ENCODE measurements at places on chromosomes 3 and 15.
A peak's percentile ranks its signal among the peaks of the same experiment; 100 is the strongest.

DNA sequence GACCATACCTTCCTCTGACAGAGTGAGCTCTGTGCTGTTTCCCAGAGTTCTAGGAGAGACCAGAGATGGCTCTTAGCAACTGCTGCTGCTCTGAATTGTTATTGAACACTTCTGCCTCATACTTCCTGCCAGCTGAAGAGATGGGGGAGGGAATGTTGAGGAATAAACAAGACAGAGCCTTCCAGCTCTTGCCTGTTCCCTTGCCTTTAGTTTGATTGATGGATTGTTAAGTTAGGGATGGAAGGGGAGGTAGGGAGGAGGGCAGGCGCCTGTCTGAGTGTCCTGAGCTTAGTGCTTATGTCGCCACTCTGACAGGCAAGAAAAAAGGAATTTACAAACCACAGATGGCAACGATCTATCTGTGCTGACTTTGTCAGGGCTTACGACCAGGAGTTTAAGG is 42.8 kb downstream of the ZNF609 start:
- DNase-seq: no peak

DNA sequence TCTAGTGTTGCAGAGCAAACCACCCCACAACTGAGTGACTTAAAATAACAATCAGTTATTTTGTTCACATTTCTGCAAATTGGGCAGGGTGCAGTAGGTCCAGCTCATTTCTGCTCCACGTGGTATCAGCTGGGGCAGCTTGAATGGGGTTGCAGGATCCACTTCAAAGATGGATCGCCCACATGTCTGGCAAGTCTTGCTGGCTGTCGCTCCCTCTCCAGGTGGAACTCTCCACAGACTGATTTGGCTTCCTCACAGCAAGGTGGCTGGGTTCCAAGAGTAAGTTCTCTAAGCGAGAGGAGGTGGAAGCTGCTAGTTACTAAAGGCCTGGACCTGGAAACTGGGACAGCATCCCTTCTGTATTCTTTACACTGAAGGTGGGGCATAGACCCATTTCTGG is 213.3 kb downstream of the SLC9A9 start:
- no peak for DNase-seq

DNA sequence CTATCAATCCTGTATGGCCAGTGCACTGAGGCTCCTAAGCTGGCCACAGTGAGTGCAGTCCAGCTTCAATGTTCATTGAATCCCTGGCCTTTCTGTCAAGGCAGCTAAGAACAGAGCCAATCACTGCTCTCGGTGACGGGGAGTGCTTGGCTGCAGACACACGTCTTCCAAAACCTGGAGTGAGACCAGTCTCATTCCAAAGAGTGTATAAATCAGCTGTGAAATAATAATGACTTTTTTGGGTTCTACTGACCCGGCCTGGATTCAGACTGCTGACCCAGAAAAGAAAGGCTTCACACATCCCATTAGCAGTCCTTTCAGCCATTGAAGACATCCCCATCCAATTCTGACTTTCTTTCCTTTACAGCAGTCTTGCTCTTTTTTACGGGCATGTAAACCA is 665.5 kb downstream of the GBE1 start:
- DNase-seq: no peak

DNA sequence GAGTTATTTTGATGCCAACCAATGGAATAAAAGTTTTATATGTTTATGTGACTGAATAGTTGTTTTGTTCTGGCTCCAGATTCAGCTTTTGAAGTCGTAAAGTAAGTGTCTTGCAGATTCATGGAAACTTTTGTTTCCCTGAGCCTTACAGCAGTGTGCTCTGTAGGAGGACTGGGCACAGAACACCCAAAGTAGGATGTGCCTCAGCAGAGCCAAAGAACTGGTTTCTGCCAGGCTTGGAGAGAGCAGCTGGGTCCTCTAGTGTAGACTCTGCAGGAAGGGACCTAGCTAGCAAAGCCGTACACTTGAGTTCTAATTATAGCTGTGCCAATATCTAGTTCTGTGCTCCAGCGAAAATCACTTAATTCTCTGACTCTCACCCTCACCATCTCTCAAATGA is 261.2 kb upstream of the DNAJC19 start:
- DNase-seq: no peak

GRCh38 chr15:76011627-76012551 is at the start of gene NRG4:
Gene NRG4, minus strand, starts transcription at chr15:76012424. Its CDS starts 1,194 bp downstream, at chr15:76011230.
- peak; percentile 73 for DNase-seq

- DNase-seq: no peak
These were observed 217.3 kb downstream of the TBC1D2B start for GRCh38 chr15:77860071-77860691.

DNA sequence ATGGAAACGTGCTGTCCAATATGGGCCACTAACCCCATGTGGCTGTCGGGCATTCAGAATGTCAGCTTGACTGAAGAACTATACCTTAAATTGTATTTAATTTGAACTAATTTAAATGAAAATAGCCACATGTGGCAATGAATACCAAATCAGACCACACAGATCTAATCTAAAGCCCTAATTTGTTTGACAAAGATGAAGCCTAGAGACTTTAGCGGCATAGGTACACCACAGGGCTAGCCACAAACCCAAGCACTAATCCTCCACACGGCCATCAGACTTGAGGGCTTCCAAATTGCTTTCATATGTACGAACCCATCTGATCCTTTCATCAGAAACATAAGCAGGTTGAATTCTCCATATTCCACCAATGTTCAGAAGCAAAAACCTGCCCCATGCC is 81.4 kb downstream of the SHQ1 start:
- DNase-seq: peak; percentile 1

- no peak for DNase-seq
These were observed 94.0 kb upstream of the PLCL2 start for GRCh38 chr3:16790432-16791400.

DNA sequence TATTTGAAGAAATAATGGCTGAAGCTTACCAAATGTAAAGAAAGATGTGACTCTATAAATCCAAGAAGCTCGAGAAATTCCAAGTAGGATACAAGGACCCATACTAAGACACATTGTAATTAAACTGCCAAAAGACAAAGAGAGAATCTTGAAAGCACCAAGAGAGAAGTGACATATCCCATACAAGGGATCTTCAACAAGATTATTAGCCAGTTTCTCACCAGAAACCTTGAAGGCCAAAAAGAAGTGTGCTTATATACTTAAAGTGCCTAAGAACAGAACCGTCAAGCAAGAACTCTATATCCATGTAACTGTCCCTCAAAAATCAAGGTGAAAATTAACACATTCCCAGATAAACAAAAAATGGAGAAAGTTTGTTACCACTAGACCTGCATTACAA is 220.5 kb downstream of the ADAMTS17 start:
- no peak for DNase-seq

GRCh38 chr3:47377186-47377585 is 3.6 kb upstream of the PTPN23 start:
- no peak for DNase-seq

DNA sequence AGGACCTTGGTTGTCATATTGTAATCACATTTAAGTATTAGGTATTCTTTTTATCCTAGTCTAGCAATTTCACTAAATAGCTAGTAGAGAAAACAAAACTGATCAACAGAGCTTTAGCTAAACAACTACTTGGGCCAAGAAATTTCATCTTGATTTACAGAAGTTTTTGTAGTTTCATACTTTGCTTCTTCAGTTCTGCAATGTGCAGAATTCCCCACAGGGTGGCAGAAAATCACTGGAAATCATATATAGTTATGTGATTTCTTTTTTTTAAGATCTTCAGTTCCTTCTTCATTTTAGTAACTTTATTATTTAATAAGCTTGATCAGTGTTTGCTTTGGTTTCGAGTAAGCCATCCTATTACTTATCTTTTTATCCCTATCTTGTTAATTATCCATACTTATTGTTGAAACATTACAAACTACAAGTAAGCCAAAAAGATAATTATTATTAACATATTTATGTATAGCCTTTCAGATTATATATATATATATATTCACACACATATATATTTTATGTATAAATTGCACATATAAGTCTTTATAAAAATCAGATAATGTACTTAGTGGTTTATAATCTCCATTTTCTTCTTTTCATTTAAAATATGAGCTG is 2.2 kb upstream of the BNIP2 start:
- DNase-seq: peak; percentile 88

GRCh38 chr3:139814646-139815045 is 120.3 kb upstream of the CLSTN2 start:
- no peak for DNase-seq

DNA sequence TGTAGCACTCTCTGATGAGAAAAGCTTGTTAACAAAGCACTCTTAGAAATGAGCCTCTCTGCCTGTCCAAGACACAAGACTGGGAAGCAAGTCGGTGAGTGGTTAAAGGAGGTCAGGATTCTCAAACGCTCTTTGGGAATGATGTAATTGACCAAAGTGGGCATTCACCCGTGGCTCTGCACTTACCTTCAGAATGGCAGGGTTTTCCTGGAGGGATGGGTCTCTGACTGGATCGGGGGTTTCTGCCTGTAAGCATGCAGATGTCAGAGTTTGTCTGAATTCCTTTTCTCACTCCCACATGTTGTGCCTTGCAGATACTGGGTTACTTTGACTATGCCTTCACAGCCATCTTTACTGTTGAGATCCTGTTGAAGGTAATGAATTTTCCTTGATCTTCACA is 106.3 kb downstream of the CHDH start:
- DNase-seq: no peak

DNA sequence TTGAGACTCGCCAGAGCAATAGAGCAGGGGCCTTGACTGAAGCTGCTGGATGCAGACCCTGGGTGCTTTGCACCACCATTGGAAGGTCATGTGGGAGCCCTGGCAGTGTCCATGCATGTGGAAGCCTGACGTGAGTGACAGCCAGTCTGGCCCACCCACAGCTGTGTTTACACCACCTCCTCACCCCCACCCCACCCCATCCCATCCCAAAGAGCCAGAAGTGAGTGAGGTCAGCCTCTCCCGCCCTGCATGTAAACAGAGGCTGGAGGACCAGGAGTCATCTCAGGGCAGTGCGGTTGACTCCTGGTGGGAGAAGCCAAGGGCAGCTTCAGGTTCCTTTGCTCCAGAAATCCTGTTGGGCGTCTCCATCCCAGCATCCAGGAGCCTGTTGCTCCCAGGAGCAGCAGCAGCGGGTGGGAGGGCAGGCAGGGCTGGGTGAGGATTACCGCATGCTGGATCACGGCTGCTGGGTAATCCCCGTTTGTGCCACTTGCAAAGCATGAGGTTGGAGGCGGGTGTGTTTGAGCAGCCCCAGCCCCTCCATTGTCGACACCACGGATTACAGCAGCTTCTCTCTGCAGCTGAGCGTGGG is 44.6 kb downstream of the CORO2B start:
- no peak for DNase-seq

DNA sequence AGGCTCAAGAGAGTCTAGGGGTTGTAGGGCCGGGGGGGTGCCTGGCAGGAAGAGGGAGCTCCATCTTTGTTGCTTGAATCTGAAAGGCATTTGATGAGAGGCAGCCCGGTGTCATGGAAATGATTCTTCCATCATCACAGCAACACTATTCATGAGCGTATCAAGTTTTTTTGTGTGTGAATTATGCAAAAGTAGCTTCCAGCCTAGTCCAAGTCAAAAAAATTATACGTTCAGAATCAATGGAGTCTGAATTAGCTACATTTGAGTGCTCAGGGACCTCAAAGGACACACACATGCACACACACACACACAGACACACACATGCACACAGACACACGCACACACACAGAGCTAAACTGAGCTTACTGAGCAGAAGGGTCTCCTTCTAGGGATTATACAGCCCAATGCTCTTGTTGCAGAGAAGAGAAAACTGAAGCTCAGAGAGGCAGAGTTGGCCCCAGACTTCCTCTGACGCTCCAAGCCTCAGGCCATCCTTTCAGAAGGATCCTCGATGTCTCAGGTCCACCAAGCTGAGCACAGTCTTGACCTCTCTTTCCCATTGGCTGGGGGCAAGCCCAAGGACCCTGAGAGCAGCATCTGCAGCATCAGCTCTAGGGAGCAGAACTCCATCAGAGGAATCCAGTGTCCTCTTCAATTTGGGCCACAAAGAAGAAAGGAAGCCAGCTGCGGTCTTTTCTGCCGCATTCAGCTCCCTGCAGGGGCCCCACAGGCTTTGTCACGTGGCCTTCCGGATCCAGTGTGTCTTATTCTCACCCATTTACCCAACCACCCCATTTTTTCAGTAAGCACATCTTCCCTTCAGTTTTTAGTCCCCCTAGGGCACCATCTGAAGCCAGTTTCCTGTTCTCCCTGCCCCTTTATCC is 228.0 kb downstream of the UACA start:
- DNase-seq: peak; percentile 9

GRCh38 chr3:112555535-112556170 is 6.1 kb downstream of the ATG3 start:
- no peak for DNase-seq

DNA sequence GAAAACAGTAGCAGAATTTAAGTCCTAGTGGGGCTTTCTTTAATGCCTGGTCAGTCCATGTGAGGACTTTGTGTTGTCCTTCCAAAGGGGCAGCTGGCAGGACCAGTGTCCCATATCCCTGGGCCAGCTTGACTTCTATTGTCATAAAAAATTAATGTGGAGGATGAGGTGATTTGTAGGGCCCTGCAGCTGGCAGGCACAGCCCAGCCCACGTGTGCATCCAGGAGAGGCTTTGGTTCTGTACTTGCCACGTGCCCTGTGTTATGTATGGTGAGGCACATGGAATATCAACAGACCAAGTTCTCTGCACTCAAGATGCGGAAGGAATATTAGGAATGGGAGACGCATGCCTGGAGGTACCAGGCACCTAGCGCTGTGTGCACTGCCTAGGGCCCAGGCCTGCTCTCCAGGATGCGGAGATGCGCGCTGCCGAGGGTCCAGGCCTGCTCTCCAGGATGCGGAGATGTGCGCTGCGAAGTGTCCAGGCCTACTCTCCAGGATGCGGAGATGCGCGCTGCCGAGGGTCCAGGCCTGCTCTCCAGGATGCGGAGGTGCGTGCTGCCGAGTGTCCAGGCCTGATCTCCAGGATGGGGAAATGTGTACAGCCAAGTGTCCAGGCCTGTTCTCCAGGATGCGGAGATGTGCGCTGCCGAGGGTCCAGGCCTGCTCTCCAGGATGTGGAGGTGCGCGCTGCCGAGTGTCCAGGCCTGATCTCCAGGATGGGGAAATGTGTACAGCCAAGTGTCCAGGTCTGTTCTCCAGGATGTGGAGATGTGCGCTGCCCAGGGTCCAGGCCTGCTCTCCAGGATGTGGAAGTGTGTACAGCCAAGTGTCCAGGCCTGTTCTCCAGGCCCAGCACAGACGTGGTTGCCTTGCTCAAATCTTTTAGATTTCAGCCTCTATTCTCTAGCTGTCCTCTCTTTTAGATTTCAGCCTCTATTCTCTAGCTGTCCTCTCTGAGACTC is 183.3 kb upstream of the ROPN1 start:
- no peak for DNase-seq

- DNase-seq: no peak
These were observed 30.5 kb downstream of the GRK7 start for GRCh38 chr3:141793476-141794260.

- DNase-seq: no peak
These were observed 8.4 kb upstream of the GOLGA6C start for GRCh38 chr15:75249726-75250125.
